ENCODE measurements at places on chromosomes 11 and 22.

GRCh38 chr11:65419772-65420481 is 2.7 kb upstream of the NEAT1 start:
- DNase-seq = peak; percentile 93

- DNase-seq = peak; percentile 74
Observed at GRCh38 chr11:363948-364761, 5.1 kb upstream of the B4GALNT4 start.

DNA sequence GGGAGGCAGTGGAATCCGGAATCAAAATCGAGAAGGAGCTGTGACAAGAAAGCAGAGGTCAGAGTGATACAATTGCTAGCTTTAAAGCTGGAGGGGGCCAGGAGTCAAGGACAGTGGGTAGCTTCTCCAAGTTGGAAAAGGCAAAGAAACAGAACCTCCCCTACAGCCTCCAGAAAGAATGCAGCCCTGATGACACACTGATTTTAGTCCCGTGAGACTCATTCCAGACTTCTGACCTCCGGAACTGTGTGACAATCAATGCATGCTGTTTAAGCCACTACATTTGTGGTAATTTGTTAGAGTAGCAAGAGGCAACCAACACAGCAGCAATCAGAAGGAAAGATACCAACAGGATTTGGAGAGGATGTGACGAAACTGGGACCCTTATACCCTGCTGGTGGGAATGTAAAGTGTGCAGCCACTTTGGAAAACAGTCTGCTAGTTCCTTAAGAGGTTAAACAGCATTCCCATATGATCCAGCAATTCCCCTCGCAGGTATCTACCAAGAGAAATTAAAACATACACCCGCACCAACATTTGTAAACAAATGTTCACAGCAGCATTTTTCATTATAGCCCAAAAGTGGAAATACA is 66.7 kb downstream of the DSCAML1 start:
- DNase-seq = no peak

- peak; percentile 79 for DNase-seq
Observed at GRCh38 chr11:46352063-46352841, 5.0 kb downstream of the DGKZ start.

DNA sequence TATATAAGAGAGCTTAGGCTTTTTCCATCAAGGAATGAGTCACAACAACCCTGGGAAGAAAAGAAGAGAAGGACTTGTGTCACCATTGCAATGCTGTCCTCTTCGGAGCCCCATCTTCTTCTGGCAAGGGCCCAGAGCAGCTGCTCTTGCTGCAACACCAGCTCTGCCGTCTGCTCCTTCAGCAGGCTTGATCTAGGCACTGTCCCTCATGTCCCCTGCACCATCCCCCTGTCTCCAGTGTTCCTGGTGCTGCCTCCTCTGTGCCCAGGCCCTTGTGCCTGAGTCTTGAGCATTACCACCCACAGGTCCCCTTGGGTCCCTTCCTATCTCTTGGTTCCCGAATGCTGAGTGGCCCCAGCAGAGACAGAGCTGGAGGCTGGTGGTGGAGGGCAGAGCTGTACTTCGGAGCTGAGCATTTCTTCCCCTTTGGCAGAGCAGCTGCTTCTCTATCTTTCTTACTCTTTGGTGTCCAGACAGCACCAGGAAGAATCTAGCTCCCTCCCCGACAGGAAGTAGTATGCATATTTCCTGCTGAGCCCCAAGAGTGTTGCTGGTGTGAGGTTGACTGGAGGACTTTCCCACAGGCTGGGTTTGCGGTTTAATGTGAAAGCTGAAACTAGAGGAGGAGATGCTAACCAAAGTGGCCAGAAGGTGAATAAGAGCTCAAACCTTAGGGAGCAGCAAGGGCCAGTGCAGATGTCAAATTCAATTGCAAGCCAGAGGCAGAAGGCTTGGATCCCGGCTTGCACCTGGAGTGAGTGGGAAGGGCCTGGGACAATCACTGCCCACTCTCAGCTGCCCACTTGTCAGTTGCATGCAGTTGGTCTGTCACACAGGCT is 27.8 kb downstream of the WEE1 start:
- DNase-seq = peak; percentile 94
